ENCODE measurements at places on chromosomes 4 and X.

DNA sequence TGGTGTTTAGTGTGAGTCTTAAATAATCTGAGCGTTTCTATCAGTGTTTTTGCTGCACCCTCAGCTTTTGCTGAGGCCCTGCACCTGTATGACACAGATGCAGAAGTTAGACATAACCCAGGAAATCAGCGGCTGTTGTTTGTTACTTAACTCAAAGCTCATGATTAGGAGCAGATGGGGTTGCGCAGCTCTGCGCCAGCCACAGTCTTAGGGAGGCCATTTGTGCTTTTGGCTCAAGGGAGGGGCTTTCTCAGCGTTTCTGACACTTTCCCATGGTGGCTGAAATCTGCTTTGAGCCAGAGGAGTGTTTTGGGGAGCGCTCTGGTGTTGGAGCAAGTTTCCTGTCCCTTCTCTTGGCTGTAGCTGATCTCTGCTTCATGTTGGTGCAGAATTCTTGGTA is 433.8 kb downstream of the NAF1 start:
- DNase-seq = no peak

- no peak for DNase-seq
Measured at GRCh38 chrX:120697053-120697452, 67.2 kb upstream of the C1GALT1C1 start.

GRCh38 chr4:174434455-174434854 is 87.8 kb downstream of the HPGD start:
- no peak for DNase-seq

DNA sequence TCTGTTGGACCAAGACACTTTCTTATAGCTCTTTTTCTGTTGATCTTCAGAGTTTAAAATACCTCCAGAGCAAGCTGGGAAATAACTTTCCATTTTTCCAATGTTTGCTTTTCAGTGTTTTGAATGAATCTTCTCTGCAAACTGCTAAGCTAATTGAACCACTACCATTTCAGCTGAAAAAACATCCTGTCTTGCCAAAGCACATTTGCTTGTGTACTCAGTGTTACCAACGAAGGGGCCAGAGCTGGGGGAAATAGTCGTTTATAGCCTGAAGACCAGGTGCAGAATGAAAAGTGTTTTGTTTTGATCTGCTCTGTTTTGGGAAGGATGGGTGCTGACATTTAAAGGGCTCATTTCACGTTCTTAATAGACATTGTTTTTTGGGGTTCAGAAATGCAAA is 88.4 kb upstream of the CLNK start:
- DNase-seq = no peak

DNA sequence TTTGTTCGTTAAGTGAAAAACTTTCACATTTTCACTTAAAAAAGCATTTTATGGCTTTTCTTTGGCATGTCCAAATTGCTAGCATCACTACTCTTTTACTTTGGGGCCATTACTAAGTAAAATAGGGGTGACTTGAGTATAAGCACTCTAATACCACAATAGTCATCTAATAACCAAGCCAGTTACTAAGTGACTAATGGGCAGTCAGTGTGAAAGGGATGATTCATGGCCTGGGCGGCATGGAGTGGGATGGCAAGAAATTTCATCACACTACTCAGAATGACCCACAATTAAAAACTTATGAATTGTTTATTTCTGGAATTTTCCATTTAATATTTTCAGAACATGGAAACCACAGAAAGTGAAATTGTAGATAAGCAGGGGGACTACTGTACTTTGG is 60.9 kb downstream of the BMP15 start:
- DNase-seq = no peak

- no peak for DNase-seq
Measured at GRCh38 chrX:2910109-2910508, 19.0 kb downstream of the ARSD start.

- DNase-seq = no peak
Measured at GRCh38 chr4:82123934-82124333, 249.9 kb downstream of the HNRNPD start.

DNA sequence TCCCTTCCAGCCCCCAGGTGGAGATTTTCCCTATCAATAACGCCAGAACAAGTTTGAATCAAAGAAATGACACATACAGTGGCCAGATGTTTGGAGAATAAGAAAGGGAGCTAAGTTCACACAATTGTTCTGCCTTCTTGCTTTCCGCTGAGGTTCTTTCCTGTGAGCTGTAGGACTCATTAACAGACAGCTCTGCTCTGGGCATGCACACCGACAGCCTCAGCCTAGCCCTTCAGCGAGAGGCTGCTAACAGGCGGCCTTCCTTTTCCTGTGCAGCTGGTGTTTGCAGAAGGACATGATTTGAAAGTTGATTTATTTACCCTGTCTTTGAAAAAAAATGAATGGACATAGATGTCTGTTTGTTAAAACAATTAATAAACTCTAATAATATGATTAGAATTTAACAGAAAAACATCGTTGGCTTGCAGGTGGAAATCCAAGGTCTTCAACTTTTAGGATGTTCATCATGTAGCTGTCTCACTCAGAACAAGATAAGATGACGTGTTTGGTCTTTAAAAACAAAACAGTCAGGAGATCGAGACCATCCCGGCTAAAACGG is 183.3 kb downstream of the KDR start:
- DNase-seq = no peak

DNA sequence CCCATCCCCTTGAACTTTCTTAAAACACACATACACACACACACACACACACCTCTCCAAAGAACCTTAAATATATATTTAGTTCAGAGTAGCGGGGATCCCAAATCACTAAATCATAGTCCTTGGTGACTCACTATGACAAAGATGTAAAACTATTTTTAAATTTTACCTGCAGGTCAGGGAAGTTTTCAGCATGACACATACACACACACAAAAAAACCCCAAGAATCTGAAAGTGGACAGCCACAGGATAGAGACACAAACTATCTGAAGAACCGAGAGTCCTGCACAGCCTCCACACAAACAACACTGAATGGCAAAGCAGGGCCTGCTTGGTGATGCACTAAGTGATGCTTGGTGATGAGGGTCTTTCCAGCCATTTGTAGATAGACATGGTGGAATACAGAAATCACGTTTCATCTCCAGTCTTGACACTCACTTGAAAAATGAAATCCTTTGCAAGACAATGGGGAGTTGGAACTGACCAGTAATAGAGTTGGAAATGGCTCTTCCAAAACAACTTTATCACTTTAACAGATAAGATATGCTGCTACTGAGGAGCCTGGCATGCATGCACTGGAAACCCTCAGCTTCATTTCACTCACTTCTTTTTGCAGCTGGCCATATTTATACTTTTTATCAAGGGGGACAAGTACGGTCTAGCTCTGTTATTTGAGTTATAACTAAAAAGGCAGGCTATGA is 307.3 kb downstream of the RAPGEF2 start:
- DNase-seq = no peak

GRCh38 chr4:24382381-24382780 is 202.0 kb downstream of the DHX15 start:
- no peak for DNase-seq

- no peak for DNase-seq
Measured at GRCh38 chr4:175469514-175469913, 342.6 kb downstream of the GPM6A start.

DNA sequence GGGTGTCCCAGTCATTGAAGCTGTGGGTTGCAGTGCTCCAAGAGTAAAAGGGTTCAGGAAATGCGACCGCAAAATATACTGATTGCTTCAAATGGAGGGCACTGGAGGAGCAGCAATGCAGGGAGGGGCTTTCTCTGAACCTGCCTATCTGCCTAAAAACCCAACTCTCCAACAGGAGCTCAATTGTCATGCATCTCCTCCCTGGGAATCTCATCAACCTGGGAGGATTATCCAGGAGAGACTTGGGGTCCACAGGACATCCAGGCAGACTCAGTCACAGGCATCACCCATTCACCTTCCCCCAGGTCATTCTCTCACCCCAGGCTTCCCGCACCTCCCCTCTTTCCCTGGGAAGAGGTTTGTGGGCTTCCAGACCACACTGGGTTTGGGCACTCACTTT is 38.2 kb upstream of the TLR3 start:
- no peak for DNase-seq

- no peak for DNase-seq
Measured at GRCh38 chrX:71546879-71547278, 14.0 kb downstream of the OGT start.

GRCh38 chrX:48558271-48558670 is 16.0 kb upstream of the RBM3 start:
- no peak for DNase-seq
